Activated T-helper 1 cell treated with anti-CD3 and anti-CD28 coated beads, Interleukin-2, amount 50 U/mL, for 16 hours (primary cell): ENCODE measurements at places on chromosomes 5 and 9.

GRCh38 chr5:119291877-119292276 lies 63.9 kb upstream of the TNFAIP8 start:
- no peak for DNase-seq

- DNase-seq, result no peak
Measured at GRCh38 chr5:169950333-169950732, 30.0 kb downstream of the INSYN2B start.

- no peak for DNase-seq
Measured at GRCh38 chr5:56827049-56827448, 11.7 kb downstream of the MAP3K1 start.

- no peak for DNase-seq
Measured at GRCh38 chr5:57406641-57407040, 76.0 kb downstream of the ACTBL2 start.

DNA sequence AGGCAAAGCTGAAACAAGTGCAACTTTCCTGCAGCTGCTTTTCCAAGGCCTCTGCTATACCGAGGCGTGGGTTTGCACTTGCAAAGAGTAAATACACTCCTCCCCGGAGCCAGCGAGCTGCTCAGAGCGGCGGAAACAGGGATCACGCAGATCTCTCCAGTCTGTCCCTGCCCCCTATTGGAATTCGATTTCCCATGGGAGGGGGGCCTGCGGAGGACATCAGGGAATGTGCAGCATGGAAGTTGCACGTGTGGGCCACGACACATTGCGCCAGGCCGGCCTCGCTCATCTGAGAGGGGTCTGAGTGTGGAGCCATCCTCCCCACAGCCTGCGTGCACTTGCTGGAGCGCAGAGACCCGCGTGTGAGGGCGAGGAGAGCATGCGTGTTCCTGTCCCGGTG lies 104.3 kb upstream of the PHYKPL start:
- no peak for DNase-seq
